GM18507 (cell line): ENCODE measurements at places on chromosomes 1 and 21.

DNA sequence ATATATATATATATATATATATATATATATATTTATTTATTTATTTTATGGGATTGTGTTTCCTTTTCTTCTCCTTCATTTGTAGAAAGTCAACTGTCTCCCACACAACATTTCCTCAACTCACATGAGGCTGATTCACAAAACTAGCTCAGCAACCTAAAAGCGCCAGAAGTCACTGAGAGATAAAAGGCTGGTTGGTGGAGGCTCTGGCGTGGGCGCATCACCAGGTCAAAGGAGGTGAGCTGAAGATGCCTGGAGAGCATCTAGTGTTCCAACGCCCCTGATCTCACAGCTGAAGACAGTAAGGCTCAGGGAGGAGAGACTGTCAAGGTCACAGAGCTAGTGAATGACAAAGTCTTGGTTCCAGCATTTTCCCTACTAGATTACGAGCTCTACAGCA is 78.0 kb downstream of the HLCS start:
- no peak for DNase-seq

DNA sequence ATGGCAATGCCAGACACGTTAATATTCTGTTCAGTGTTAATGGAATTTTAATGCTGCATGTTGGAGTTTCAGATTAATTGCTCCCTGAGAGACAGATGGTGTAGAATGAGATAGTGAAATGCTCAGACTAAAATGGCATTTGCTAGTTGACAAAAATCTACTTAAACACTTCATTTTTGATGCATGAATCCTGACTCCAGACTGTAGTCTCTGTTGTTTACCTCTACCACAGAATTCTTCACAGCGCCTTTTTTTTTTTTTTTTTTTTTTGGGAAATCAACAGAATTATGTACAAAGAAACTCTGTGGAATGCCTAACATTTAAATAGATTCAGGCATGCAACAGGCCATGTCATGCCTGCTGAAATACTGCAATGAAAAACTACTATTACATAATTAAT is 111.3 kb downstream of the PLPPR5 start:
- no peak for DNase-seq

DNA sequence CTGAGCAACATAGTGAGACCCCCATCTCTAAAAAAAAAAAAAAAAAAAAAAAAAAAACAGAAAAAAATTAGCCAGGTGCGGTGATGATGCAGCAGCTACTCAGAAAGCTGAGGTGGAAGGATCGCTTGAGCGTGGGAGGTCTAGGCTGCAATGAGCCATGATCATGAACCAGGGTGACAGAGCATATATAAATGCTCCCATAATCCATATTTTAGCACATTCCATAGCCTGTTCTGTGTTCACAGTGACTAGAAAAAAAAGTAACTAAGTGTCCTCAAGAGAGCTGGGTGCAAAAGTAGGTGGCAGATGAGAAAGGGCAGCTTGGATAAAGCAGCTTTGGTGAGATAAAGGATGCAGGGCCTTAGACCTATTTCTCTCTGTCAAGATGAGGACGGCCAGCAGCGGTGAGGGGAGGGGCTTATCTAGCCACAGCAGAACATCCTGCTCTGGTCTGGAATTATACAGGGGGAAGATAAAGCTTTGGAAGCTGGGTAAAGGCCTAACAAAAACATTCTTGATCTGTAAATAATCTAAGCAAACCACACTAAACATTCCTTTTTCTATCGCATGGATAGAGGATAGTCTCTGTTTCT is 205.3 kb downstream of the DAB1 start:
- no peak for DNase-seq

DNA sequence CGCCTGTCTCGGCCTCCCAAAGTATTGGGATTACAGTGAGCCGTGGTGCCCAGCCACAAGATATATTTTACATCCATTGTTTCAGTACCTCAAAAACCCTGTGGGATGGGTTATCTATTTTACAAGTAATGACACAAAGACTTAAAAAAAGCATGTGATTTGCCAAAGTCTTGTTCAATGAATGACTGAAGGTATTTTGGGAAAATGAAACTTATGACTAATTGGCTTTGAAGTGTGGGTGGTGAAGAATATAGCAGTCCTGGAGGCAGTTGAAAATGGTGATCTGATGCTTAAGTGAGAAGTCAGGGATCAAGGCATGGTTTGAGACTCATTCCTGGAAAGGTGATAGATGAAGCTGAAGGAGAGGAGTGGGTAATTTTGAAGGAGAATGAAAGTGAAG is 3.0 kb downstream of the SWT1 start:
- no peak for DNase-seq

DNA sequence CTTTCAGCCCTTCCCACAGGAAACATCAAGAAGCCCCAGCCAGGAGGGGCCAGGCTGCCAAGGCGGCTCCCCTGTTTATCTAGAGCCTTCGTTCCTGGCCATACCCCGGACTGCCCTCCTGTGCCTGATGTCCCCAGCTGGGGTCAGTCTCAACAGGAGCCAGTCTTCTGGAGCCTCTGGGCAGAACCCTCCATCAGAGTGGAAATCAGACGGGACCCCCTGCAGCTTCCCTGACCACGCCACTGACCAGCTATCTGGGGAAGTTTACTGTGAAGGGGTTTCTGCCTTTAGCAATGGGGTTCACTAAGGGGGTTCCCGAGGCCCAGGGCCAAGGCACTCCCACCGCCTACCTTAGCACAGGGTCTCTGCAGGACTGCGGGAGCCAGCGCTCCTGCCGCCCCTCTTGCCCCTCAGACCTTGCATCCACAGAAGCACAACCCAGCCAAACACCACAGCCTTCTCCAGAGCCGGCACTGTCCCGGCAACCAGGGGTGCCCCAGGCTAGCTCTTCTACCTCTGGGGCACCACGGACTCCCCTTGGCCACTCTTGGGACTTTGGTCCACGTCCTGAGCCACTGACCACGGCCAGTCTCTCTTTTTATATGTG is 3.5 kb upstream of the MTFR1L start:
- no peak for DNase-seq

DNA sequence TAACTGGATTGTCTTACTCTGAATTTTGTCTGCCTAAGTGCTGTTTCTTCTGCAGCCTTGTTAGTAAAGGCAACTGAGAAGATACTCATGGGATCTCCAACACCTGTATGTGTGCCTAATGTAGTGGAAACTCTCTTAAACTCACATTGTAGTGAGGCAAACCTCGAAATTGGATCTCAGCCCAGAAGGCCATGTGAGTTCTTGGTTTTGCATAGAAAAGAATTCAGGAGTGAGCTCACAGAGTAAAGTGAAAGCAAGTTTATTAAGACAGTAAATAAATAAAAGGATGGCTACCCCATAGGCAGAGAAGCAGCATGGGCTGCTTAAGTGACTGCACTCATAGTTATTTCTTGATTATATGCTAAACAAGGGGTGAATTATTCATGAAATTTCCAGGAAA is 1344.7 kb downstream of the NCAM2 start:
- no peak for DNase-seq

- DNase-seq, result no peak
Measured at GRCh38 chr1:19533626-19534025, 48.3 kb upstream of the CAPZB start.

- no peak for DNase-seq
Measured at GRCh38 chr1:68308034-68308433, 75.7 kb upstream of the WLS start.

- no peak for DNase-seq
Measured at GRCh38 chr1:201742955-201743805, 85.8 kb upstream of the IPO9 start.

GRCh38 chr1:21631944-21632887 is 36.9 kb downstream of the RAP1GAP start:
- DNase-seq, result no peak

GRCh38 chr1:44408212-44408582 is 3.1 kb downstream of the RNF220 start:
- DNase-seq, result no peak

DNA sequence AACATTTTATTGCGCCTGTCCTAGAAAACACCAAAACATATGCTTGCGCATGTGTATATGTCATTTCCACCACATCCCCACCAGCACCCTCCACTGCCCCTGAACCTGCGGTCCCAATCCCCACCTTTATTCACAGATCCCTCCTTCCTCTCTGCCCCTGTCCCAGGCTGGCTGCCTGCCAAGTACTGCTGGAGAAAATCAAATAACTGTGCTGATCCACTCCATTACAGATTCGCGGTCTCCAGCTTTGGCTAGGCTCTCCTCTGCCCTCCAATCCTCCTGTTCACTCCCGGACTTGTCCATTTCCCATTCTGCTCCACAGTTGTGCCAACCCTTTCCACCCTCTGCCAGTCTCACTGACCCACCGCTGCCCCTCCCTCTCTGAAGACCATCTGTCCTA is 59.3 kb upstream of the GJB5 start:
- DNase-seq, result no peak

DNA sequence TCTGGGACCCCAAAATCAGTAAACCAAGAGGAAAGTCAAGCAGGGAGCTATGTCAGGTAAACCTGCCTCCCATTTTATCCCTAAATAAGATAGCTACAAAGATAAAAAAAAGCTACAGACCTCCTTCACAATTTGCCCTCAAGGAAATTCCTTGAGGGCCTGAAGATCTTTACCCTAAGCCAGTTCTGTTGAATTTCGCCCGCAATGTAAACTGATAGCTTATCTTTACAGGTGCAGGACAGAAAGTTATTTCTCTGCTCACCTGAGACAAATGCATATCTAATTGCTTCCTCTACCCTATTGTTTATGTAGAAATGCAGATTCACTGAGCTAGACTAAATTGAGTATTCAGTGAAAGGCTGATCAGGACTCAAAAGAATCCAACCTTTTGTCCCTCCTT is 153.4 kb upstream of the CHRM3 start:
- DNase-seq, result no peak

GRCh38 chr1:111639602-111640198 is 20.1 kb downstream of the RAP1A start:
- DNase-seq, result no peak

DNA sequence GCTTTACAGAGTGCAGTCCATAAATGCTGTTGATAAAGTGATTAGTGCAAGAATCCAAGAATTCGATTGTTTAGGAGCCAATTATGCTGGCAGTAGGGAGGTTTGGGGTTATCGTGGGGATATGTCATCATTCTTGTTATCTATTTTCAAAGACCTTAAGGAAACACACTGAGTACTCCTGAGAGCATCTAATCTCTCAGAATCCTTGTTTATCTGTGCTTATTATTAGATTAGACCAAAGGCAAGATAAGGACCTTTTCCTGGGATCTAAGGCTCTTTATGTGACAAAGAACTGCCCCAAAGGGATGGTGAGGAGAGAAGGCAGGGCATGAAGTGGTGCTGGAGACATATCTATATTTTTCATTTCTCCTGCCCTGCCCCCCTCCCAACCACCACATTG is 139.1 kb downstream of the TSEN15 start:
- DNase-seq, result no peak

GRCh38 chr1:27487966-27488884 is 1.7 kb downstream of the WASF2 start:
- no peak for DNase-seq

DNA sequence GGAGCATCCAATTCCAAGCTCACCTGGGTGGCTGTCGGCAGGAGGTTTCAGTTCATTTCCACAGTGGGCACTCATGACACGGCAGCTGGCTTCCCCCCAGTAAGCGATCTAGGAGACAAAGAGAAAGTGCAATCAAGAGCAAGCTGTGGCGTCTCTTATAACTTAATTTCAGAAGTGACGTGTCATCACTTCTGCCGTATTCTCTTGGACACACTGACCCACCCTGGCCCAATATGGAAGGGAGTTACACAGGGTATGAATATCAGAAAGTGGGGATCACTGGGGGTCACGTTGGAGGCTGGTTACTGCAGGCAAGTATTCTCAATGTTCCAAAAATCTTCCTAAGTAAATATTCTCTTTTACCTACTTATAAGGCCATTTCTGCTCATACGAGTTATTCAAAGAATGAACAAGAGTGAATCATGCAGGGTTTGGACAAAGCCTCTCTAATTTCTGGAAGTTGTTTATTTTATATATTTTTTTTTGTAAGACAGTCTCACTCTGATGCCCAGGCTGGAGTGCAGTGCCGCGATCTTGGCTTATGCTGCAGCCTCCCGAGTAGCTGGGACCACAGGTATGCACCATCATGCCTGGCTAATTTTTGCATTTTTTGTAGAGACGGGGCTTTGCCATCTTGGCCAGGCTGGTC is 46.5 kb upstream of the GREM2 start:
- no peak for DNase-seq

- DNase-seq, result no peak
Measured at GRCh38 chr21:44701023-44701400, 4.0 kb downstream of the KRTAP10-12 start.

DNA sequence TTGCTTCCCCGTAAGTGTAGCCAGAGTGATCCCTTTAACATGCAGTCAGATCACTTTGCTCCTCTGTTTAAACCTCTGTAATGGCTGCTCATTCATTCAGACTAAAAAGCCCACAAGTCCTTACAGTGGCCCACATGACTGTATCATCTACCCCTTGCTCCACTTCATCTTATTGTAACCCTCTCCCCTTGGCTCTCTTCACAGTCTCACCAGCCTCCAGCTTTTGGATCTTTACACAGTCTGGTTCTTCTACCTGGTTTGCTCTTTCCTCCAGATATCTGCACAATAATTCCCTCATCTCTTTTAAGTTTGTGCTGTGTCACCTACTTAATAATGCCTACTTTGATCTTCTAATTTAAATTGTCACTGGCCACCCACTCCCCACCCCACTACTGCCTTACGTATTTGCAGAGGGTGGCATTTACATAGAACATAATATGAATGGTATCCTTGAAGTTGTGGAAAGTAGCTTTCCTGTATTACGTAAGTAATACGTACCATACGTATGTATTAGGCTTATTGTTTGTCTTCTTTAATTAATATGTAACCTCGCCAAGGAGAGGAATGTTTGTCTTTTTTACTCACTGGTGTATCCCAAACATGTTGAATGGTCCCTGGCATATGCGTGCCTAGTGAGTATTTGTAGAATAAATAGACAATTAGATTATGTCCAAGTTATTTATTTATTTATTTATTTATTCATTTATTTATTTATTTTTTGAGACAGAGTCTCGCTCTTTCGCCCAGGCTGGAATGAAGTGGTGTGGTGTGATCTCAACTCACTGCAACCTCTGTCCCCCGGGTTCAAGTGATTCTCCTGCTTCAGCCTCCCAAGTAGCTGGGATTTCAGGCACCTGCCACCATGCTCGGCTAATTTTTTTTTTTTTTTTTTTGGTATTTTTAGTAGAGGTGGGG is 48.6 kb downstream of the TSNAX start:
- no peak for DNase-seq

GRCh38 chr1:111802110-111802509 is 46.4 kb downstream of the DDX20 start:
- DNase-seq, result no peak

DNA sequence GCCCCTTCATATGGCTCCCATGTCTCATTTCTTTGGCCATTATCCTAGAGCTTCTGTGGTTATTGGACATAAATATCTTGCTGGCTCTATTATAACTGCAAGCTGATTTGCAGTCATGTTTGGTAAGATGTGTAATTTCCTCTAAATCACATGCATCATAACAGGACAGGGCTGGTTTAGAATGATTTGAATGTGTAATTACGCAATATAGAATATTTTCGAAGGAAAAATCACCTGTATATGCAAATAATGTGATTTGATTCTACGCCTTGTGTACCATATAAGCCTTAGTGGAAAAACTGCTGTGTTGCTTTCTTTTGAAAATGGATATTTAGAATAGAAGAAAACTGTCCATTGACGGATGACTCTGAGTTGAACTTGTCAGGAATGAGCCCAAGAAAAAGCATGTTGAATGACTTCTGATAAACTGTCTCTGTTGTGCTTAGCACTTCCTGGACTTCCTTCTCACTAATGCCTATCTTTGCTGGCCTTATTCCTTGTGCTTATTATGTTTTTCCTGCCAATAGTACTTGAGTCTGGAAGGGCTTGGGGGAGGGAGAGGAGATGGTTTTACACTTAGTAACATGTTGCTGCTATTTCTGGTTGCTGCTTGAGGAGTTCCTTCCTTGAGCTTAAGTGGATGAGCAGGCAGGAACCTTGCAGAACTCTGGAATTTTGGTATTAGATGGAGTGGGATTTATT is 6.5 kb downstream of the CACHD1 start:
- DNase-seq, result no peak
